ENCODE measurements at places on chromosomes 1 and 21.
A peak's percentile ranks its signal among the peaks of the same experiment; 100 is the strongest.

DNA sequence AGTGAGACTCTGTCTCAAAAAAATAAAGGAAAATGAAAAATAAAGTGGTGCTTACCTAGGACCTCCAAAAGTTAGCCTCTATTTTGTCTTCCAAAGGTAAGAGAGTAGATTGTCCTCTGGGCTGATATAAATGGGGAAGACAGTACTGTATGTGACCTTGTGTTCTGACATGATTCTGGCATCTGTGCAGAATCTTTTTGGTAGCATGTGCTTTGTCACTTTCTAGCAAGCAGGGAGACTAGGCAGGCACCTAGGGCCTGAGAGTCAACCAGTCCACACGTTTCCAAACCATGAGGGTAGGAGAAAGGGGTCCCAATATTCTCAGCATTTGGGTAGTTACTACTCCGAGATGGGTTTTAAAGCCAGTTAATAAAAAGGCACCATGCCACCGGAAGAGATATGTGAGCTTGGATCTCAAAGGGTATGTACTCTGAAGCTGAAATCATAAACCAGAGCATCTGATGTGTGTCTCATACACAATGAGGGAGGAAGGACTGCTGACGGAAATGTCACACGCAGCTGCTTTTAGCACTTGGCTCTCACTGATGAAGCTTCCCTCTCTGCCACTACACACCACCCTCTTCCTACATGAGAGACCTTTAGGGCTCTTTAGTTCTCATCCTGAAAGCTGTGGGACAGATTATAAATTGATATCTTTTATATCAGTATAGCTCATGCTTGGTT is 27.0 kb upstream of the SLC16A1 start:
- DNase-seq = no peak

- DNase-seq = no peak
Observed at GRCh38 chr1:167116174-167116573, 22.3 kb downstream of the STYXL2 start.

GRCh38 chr1:207981976-207982375 is 71.1 kb upstream of the CD34 start:
- peak; percentile 45 for DNase-seq

DNA sequence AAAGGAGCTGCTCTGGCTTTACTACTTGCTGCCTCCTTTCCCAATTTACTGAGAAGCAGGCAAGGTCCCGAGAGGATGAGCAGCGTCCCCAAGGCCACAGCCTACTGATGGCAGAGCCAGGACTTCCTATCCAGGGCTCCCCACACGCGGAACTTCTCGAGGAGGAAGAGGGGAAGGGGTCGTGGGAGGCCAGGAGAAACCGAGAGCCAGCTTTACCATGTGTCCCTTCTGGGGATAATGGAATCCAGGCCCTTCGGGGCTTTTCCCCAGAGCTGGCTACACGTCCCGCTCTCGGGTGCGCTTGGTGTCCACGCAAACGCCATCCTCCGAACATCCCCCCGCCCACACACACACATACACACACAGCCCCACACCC is 4.3 kb upstream of the CCN1 start:
- no peak for DNase-seq

DNA sequence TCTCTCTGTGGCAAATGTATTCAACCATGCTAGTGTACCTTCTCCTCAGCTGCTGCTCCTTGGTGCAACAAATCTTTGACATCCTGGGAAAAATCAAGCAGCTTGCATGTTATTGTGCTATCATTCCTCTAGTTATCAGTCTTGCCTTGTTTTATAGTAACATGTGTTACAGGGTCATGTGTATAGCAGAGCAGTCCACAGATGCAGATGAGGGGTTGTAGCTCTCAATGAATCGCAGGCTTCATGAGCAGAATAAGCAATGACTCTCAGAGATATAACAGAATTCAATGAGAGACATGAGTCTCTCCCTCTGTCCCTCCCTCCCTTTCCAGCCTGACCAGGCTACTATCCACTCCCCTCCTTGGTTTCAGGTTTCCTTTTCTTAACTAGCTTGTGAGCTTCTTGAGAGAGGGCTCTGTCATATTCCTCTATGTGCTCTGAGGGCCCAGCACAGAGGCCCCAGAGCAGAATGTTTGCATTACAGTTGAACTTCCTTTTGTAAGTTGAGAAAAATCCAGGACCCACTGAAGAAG is 15.1 kb upstream of the JUN start:
- DNase-seq = no peak

DNA sequence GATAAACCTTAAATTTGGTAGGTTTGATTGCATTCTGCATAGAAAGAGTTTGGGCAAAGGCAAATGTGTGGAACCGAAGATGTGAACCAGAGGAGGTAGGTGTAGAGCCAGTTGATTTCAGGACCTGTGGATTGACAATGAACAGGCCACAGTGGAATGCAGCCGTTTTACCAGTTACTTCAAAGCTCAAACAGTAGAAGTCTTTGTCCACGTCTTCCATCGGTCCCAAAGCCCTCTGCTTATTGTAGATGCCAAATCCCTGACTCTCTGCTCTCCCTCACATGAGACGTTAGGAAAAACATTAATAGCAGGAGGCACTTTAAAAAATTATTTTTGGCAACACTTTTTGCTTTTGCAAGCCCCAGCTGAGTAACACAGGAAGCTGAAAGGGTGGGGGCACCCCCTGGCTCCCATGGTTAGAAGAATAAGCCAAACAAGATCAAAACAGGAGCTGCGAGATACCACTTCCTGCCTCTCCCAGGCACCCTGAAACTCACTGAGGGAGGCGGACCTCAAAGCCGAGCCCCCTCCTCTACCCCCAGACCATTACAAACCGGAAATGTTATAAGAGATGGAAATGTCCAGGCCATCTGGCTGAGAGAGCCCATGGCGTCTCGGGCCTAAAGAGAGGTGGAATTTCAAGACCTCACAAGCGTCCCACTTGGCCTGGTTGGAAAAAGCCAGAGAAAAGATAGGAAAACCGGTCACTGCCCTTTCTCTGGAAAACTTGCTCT is 13.5 kb downstream of the TRAF3IP3 start:
- DNase-seq = no peak

DNA sequence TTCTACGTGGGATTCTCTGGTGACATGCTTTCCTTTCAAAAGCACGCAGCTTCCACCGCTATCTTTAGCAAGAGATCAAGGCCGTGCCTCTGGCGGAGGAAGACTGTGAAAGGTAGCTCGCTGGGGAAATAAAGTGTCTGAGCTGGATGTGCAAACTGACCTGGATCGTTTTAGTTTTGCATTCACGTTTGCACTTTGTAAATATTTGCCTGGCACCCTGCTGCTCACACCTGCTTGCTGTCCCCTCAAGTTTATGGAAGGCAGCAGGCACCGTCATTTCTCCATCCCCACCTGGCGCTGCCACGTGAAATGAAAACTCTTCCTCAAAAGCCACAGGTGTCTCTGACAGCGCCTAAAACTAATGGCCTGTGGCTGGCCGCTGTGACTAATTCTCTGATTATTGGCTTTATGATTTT is 44.0 kb upstream of the TARDBP start:
- DNase-seq = peak; percentile 94

DNA sequence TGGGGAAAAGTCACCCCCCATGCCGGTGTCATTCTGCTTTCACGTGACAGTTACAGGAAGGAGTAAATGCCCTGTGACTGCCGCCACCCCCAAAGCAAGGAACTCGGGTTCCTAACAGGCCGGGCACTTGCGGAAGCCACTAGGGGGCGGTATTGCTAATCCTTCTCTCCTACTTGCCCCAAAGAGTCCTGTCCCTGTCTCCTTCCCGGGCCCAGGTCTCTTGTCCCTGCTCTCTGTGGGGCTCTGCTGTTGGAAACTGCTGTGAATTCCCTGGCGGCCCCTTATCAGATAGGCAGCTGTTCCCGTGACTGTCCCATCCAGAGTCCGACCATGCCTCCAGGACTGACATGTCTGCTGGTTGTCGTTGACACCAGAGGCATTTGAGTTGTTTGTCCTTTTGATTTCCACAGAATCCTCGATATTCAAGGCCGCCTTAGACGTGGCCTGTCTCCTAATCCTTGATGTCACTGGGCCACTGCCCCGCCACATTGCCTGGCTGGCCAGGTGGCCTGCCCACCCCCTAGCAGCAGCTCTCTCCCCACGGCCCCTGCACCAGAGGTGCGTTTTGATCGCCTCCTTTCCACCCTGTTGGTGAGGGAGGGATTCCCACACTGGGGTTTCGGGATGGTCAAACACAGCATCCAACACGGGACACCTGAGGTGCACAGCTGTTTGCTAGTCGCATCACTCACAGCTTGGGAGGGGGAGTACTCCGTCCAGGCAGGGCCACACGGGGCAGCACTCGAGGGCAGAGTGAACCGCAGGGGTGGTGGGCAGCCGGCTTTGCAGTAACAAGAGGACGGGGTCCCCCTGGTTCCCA is 37.3 kb downstream of the CHAF1B start:
- peak; percentile 67 for DNase-seq

- DNase-seq = peak; percentile 39
Observed at GRCh38 chr1:6519935-6520671, 28.6 kb upstream of the PLEKHG5 start.

DNA sequence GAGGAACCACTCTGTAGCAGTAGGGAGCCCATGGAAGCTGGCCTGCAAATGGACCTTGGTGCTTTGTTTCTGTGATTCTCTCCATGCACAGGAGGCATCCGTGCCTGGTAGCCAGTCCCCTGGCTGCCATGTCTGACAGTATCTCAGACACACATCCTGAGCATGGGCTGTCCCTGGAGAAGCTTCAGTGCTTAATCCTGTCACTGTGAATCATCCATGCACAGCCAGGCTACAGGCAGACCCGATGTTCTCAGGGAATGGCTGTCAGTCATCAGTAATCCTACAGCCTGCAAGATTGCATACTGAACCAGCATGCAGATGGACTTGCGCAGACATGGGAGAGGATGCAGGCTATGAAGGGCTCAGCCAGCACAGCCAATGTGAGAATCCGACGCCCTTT is 606.3 kb upstream of the PLXNA2 start:
- no peak for DNase-seq

DNA sequence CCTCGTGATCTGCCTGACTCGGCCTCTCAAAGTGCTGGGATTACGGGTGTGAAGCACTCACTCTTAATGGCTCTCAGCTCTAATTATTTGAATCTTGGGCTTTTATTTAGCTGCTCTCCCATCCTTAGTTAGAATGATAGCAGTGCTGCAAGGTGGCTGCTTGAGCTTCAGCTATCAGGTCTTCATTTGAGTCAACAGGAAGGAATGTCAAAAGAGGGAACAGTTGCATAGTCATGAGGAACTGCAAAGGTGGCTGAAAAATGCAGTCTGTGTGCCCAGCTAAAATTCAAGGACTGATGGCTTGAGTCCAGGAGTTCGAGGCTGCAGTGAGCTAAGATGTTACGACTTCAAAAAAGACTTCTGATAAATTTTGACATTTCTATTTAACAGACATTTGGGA is 55.6 kb downstream of the UCK2 start:
- DNase-seq = peak; percentile 11

DNA sequence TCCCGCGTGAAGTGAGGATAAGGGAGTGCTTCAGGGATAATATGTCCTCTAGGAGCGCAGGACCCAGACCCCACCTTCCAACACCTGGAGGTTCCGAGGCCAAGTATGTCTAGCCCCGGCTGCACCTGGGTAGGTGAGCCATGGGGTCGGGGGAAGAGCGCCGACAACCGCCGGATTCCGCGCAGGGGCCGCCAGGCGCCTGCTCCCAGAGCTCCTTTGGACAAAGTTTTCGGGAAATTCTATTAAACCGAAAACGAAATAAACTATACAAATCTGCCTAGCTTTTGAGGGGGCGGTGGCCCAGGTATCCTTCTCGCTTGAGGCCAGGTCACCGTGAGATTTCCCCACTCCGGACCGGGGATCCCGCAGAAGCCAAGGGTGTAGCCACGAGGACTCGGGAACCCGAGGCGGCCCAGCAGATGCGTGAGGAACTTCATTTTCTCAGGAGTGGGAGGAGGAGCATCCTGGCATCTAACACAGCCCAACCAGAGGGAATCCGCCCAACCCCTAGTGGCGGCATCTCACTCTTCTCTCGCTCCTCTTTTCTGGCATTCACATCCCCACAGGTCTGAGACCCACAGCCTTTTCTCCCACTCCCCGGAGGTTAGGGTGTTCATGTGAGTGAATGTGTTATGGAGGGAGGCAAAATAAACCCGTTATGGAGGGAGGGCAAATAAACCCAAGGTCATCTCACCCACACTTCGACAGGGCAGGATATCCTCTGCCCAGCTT is 2.3 kb upstream of the DMRTA2 start:
- DNase-seq = peak; percentile 68

GRCh38 chr21:17730782-17731181 is 88.4 kb downstream of the C21orf91 start:
- no peak for DNase-seq

- DNase-seq = peak; percentile 97
Observed at GRCh38 chr21:42460391-42461184, 35.4 kb downstream of the RSPH1 start.

DNA sequence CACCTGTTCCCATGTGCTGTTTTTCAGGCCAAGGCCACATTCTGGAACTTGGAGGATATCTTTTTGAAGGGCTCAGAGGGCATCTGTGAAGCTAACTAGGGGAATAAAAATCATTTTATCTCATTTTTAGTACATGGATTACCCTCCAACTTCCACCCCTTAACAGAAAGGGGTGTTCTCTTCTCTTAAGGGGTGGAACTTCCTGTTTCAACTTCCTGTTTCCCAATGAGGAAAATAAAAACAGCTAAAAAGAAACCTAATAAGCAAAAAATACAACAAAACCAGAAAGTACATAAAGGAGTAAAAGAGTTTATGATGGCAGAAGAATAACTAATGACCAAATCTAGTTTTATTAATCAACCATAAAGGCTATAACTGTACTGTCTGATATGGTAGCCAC is 24.8 kb upstream of the SLC22A15 start:
- DNase-seq = no peak

DNA sequence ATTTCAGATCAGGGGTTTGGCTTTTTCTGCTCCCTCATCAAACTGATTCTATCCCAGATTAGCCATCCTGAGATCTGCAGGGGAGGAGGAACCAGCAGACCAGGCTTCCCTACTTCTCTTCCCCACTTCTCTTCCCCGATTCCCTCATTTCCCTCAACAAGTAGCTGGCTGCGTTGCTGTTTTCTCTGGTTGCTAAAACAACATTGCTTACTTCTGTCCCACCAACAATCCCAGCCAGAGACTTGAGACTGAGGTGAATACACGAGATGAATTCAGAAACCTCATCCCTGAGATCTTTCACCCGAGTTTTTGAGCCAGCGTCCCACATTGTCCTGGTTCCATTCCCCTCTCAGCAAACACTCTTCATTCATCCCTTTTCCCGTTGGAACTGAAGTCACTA is 22.4 kb downstream of the DYRK3 start:
- peak; percentile 14 for DNase-seq

- no peak for DNase-seq
Observed at GRCh38 chr1:74162333-74162732, 35.6 kb downstream of the LRRIQ3 start.

GRCh38 chr21:35323947-35324346 is 274.8 kb upstream of the RUNX1 start:
- DNase-seq = no peak

DNA sequence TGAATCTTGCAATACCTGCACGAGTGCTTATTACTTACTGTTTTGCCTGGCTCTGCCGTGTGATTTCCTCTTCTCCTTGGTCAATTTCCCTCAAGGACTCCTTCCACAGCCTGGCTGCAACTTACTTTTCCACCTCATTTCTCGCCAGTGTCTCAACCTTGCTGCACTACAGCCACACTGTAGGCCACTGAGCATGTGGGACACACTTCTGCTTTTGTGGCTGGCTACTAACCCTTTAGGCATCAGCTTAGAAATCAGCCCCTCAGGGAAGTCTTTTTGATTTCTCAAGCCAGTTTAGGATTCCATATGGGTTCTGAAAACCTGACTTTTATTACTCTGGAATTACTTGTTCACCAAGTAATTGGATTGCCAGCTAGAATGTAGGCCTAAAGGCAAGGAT is 5.2 kb upstream of the DMRTB1 start:
- no peak for DNase-seq

GRCh38 chr1:65316233-65316632 is 6.9 kb downstream of the DNAJC6 start:
- DNase-seq = no peak

GRCh38 chr21:39095681-39096080 is 87.6 kb downstream of the PSMG1 start:
- no peak for DNase-seq
